ENCODE measurements at places on chromosomes 7 and 10. TPM values are rescaled to one million over a fixed set of nuclear protein-coding genes. Genes with fewer than 3 reads are reported as not detected.

- DNase-seq: peak; percentile 74
- no peak overlapping the region for H3K4me3 ChIP-seq
- H3K4me1 ChIP-seq: peaks cover 9% of the 10 kb centered on the region
These were observed 4.7 kb downstream of the CACNB2 start for GRCh38 chr10:18144928-18145327.

The CYP26C1 gene
- total RNA-seq: 0.08 TPM

- no peak overlapping the region for H3K4me3 ChIP-seq
- no peak overlapping the region for H3K27ac ChIP-seq
- H3K4me1 ChIP-seq: no peaks in the 10 kb centered on the region
- no peaks in the 10 kb centered on the region for H3K36me3 ChIP-seq
These were observed 60.4 kb upstream of the CDK1 start for GRCh38 chr10:60717852-60718251.

The HDAC9 gene
- 2.2 TPM for total RNA-seq

GRCh38 chr7:76386691-76387260, 22.7 kb downstream of the SSC4D start:
- no peak overlapping the region for H3K27ac ChIP-seq
- no peaks in the 10 kb centered on the region for H3K36me3 ChIP-seq
- no peaks in the 10 kb centered on the region for H3K4me1 ChIP-seq

DNA sequence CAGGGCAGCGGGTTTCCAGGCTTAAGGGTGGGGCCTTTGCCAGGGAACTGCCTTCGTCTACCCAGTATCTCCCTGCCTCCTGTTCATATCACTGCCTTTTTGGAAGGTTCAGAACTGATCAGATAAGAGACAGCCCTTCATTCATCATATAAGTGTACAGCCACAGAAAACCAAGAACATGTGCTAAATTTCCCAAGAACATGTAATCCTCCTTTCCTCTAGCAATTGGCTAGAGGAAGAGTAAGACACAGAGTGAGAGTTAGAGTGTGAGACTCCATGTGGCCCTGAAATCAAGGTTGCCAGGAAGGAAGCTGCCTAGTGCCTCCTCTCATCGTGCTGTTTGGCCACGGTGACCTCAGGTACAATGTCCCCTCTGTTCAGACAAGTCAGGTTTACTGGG, 770.9 kb downstream of the TNS3 start:
- H3K36me3 ChIP-seq: no peaks in the 10 kb centered on the region
- no peak overlapping the region for H3K27ac ChIP-seq
- no peaks in the 10 kb centered on the region for H3K27me3 ChIP-seq
- DNase-seq: no peak
- no peak overlapping the region for H3K4me3 ChIP-seq

- no peaks in the 10 kb centered on the region for H3K27me3 ChIP-seq
- H3K27ac ChIP-seq: no peak overlapping the region
- no peak overlapping the region for H3K4me3 ChIP-seq
- no peak for DNase-seq
These were observed 34.4 kb upstream of the ETV1 start for GRCh38 chr7:14023838-14024237.

The ATOH7 gene
- not detected for total RNA-seq

GRCh38 chr7:13821152-13821787, 168.2 kb downstream of the ETV1 start:
- H3K36me3 ChIP-seq: no peaks in the 10 kb centered on the region
- no peak overlapping the region for H3K27ac ChIP-seq
- no peaks in the 10 kb centered on the region for H3K27me3 ChIP-seq
- H3K4me1 ChIP-seq: no peaks in the 10 kb centered on the region
- no peak for DNase-seq

DNA sequence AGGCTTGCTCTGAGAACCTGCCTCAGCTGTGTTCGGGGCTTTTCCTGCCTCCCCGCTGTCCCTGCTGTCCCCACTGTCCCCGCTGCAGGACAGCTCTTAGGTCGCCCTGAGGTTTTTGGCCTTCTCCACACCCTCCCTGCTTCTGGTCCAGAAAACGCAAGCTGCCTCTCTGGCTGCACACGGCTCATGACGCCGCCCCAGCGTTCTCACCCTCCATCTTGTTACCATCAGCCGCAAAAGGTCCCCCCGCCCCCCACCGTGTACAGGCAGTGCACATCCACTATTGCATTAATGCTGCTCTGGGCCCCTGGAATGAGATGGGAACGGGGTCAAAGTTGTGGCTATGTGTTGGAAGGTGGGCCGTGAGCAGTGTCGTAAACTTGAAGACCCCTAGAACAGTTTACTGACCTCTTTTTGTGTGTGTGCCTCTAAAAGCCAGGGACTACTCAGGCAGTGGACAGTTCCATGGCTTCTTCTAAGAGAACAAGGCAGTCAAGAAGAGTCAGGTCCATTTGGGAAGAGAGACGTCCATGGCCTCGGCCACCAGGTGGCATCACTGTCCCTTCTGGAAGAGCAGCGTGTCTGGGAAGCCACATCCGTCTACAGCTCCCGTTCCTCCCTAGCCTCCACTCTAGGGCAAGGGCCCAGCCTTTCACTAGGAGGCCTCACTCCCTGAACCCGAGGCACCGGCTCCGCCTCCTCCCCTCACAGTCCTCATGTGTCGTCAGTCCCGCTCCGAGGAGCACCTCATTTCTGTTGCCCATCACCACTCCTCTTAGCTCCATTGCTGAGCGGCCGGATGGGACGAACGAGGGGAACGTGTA, 38.5 kb upstream of the MKRN1 start:
- no peak overlapping the region for H3K4me3 ChIP-seq
- no peak overlapping the region for H3K27ac ChIP-seq
- no peaks in the 10 kb centered on the region for H3K36me3 ChIP-seq
- H3K4me1 ChIP-seq: no peaks in the 10 kb centered on the region
- no peaks in the 10 kb centered on the region for H3K27me3 ChIP-seq

DNA sequence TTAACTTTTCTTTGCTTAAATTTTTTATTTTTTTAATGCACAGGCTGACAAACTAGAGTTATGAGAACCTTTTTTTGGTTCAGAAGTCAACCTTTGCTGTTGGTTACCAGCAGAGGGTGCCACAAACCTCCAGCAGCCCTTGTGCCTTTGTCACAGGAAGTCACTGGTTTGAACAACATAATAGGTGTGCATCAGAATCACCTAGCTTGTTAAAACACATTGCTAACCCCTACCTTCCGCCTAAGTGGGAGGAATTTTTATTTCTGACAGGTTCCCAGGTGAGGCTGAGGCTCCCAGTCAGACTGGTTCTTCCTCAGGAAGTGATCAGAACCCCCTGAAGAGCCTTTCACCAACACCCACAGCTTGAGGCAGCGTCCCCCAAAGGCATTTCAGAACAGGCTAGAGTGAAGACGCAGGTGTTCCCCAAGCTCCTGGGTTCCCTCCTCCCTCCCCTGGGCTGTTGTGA, 22.6 kb upstream of the VDAC2 start:
- no peaks in the 10 kb centered on the region for H3K27me3 ChIP-seq
- H3K36me3 ChIP-seq: no peaks in the 10 kb centered on the region
- H3K4me1 ChIP-seq: peaks cover 12% of the 10 kb centered on the region
- H3K27ac ChIP-seq: no peak overlapping the region
- no peak overlapping the region for H3K4me3 ChIP-seq

The TRIM74 gene
- total RNA-seq: 1.4 TPM

DNA sequence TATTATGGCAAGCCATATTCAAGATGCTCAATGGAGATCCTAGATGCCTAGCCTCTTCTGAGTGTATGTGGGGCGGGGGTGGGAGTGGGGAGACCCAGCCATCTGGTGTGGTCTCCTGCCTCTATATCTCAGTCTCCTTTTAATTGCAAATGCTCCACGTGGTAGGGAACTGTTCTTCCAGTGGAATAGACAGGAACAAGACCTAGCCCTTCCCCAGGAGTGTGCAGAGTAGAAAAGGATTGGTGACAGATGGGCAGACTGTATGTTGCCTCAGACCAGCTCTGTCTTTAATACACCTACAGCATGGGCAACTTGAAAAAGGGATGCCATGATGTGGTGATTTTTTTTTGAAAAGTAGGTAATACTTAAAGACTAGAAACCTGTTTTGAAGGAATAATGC, 12.6 kb downstream of the CYP3A5 start:
- H3K4me1 ChIP-seq: no peaks in the 10 kb centered on the region
- H3K27ac ChIP-seq: no peak overlapping the region
- no peaks in the 10 kb centered on the region for H3K36me3 ChIP-seq
- DNase-seq: no peak
- H3K4me3 ChIP-seq: no peak overlapping the region

GRCh38 chr7:84533182-84533581, 338.6 kb upstream of the SEMA3A start:
- DNase-seq: no peak
- H3K36me3 ChIP-seq: no peaks in the 10 kb centered on the region
- no peaks in the 10 kb centered on the region for H3K27me3 ChIP-seq

The EIF4H gene
- 128 TPM for total RNA-seq

DNA sequence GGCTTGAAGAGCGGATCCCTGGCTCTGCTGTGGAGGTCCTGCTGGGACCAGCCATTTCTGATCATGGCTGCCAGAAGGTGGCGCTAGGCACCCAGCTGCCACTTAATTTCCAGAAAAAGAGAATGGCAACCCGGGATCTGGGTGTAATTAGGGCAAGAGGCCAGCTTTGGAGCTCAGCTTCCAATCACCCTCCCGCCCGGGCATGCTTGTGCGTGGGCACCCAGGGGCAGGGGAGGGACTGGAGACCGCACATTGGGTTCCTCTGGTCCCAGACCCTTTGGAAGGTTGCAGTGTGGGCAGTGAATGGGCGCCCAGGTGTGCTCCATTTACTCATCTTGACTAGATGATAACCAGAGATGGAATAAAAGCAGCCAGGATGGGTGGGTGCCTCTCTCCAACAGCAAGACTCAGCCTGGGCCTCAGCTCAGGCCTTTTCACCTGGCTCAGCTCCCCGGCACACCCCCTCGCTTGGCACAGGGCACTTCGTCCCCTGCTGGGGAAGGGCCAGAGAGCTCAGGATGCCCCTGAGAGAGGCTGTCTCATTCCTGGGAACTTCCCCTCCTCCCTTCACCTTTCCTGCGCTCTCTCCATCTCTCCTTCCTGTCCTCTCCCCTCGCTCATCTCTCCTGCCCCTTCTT, 14.7 kb downstream of the FAM241B start:
- H3K4me3 ChIP-seq: no peak overlapping the region
- H3K27me3 ChIP-seq: no peaks in the 10 kb centered on the region
- no peak for DNase-seq
- no peaks in the 10 kb centered on the region for H3K4me1 ChIP-seq

- H3K27me3 ChIP-seq: no peaks in the 10 kb centered on the region
- H3K4me1 ChIP-seq: peaks cover 58% of the 10 kb centered on the region
- H3K27ac ChIP-seq: no peak overlapping the region
- H3K4me3 ChIP-seq: no peak overlapping the region
- no peaks in the 10 kb centered on the region for H3K36me3 ChIP-seq
These were observed 52.2 kb downstream of the IFIT5 start for GRCh38 chr10:89466599-89467035.

GRCh38 chr10:63206997-63207811, 74.1 kb downstream of the NRBF2 start:
- H3K36me3 ChIP-seq: peaks cover 8% of the 10 kb centered on the region
- H3K27ac ChIP-seq: no peak overlapping the region
- H3K4me1 ChIP-seq: peaks cover 11% of the 10 kb centered on the region
- DNase-seq: no peak

DNA sequence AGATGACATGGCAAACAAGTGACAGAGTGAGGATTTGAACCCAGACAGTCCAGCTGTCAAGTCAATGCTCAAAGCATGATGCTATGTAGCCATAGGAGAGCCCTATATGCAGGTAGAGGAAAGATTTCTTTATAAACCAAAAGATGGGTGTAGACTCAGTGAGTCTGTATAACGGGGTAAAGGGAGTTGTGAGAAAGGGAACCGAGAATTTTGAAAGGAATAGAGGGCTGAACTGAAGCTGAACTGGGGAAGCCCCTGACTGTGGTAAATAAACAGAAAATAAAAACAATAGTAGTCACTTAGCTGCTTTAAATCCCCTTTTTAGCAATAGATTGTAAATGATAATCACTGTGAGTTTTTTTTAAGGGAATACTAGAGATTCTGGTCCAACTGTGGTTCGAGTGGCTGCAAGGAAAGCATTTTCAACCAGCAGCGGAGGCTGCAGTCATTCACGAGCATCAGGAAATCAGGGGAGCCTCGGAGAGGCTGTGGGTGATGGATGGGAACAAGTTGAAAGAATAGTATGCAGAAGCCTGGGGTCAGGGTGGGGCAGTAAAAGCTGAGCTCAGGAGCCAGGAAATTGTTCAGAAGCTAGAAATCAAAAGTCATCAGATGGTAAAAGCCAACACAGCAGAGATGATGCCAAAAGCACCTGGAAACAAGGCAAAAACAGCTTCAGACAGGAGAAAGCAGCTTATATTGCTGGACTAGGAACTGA, 393.5 kb downstream of the GFRA1 start:
- no peak for DNase-seq
- H3K36me3 ChIP-seq: no peaks in the 10 kb centered on the region
- no peaks in the 10 kb centered on the region for H3K27me3 ChIP-seq
- no peak overlapping the region for H3K27ac ChIP-seq

- no peaks in the 10 kb centered on the region for H3K27me3 ChIP-seq
- H3K36me3 ChIP-seq: no peaks in the 10 kb centered on the region
- no peak overlapping the region for H3K4me3 ChIP-seq
- no peak overlapping the region for H3K27ac ChIP-seq
- H3K4me1 ChIP-seq: no peaks in the 10 kb centered on the region
These were observed 37.3 kb downstream of the NRCAM start for GRCh38 chr7:108418946-108419345.

DNA sequence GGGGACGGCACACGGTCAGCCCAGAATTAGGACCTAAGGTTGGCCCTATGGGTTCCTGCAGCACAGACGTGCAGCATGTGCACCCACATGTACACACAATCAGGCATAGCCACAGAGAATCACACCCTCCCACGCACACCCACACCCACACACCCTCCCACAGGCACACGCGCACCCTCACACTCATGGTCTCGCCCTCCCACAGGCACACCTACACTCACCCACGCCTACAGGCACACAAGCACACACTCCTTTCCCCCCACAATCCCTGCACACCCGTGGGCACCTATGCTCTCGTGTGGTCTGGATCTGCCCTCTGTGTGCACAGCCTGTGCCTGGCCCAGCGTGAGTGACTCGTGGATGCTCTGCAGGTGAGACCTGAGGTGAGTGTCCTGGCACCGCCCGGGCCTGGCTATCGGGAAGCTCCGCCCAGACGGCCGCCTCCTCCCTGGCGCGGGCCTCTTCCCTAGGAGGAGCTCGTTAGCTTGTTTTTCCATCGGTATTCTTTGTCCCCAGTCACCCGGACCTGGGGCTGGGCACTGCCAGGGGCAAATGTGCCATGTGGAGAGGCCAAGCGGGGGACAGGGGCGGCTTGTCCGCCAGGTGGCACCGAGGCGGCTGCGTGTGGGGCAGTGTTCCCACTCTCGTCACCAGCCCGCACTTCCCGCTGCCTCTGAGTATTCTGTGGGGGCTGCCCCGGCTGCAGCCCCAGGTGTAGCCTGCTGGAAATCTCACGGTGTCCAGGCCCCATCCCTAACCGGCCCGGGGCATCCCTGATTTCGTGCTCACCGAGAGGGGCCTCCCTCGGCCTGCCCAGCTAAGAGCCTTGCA, 110.2 kb upstream of the FAM20C start:
- H3K4me1 ChIP-seq: no peaks in the 10 kb centered on the region
- no peaks in the 10 kb centered on the region for H3K36me3 ChIP-seq
- no peak overlapping the region for H3K4me3 ChIP-seq
- no peak overlapping the region for H3K27ac ChIP-seq
- no peak for DNase-seq

Measured in pancreas (tissue), 10 donors.